ENCODE measurements at places on chromosomes 6 and 20.

DNA sequence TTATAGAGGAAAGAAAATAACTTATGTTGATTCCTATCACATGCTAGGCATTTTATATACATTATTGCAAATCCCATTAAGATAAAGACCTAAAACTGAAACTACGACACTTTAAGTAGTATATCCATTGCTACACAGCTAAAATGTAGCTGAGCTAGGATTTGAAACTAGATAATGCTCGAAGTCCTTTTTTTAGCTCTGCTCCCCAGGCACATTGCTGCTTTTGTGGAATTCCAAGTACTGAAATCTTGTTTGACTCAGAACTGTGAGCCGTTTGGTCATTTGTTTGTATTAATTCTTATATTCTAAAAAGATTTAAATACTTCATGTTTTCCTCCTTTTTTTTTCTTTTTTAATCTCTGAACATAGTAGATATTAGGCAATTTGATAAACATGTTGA is 644.8 kb downstream of the HACE1 start:
- no peak for DNase-seq

DNA sequence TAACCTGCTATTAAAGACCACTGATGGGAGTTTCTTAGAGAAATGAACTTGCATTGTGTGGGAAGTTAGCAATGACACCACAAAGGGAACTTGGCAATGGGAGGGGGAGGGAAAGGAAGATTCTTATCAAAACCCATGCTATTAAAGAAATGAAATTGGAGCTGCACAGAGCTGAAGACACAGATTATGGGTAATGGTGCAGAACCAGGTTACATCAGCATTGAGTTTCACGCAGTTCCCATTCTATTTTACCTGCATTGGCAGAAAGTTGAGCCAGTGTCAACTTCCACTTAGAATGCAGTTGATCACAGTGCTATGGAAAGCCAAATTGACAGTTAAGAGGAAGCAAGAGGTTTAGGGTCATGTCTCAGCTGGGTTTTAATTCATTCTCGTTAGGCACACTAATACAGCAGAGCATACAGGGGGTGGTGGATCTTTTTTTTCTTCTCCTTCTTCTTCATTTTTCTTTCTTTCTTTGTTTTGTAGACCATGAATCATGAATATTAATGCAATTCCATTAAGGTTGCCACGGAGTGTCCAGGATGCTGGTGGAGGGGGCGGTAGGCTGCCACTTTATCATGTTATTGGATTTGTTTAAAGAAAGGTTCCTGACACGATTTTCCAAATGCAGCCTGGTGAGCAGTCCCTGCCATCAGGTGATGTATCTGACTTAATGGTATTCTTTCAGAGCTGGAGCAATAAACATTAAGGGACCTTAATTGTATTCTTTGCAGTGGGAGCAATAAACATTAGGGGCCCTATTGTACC is 1092.0 kb upstream of the MAP3K7 start:
- DNase-seq = no peak

DNA sequence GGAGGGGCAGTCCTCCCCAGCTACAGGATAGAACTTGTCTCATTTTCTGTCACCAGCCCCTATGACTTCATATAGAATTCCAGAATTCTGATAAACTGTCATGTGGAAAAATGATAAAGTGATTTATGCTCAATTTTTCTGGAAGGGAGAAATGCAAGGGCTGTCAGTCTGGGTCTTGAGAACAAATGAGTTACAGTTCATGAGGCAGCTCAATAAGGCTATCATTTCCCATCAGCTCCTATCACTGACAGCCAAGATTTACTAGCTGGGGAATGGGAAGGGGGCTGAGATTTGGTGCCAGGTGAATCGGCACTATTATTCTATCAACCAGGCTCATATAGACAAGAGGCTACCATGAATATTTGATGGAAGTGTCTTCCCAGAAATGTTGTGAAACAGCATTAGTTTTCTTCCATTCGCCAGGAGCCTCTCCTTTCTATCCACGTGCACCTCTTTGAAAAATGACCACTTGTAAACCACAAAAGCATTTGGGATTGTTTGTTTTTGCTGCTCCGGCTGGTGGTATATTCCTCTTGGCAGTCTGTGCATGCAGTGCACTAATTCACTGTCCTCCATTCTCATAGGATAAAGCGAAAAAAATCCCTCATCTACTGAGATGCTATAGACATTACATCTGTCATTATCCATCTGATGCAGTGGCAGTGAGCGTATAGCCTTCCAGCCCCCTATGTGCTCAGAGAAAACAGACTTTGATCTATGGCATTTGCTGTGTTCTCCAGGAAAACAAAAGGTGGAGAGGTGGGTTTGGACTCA is 528.7 kb upstream of the RNF217 start:
- no peak for DNase-seq

DNA sequence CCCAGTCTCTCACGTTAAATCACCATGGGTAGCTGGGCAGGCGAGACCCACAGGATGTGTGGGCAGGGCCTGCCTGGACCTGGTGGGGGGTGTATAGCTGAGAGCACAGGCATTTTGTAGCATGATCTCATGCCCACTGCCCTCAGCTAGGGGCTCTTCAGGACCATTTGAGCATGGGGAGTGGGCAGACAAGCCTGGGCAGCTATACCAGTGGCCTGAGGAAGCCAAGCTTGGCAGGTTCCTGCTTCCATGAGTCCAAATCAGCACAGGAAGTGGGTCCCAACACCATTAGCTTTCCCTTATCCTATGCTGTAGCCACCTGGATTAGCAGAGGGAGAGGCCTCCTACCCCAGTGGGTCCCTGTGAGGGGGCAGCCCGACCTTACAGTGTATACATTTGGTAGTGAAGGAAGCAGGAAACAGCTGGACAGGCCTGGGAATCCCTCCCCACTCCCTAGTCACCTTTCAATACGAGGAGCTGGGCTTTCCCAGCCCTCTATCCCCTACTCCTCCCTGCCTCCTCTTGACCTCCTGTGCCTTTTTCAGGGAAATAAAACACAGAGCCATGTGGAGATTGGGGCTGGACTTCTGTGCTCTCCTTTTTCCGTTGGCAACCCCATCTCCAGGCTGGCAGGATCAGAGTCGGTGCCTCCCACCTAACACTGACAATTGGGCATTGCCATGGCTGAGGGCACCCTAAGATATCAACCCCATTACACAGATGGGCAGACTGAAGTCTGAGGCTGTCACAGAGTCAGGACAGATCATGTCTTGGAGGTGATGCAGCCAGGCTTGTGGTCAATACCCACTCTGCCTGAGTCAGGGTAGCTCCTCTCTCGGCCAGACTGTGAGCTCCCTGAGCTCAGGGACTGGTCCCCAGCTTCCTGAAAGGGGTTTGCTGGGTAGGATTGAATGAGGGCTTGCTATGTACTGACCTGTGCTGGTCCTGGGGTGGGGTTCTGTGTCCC is 59.8 kb downstream of the MRPL14 start:
- no peak for DNase-seq
